Tracheal epithelial cell (primary cell): ENCODE measurements at places on chromosomes 4 and X. TPM values are rescaled to one million over a fixed set of nuclear protein-coding genes. Genes with fewer than 3 reads are reported as not detected.

Gene WDFY3
- total RNA-seq: 53.3 and 58.6 TPM in 2 replicates

Gene SERPINA7
- not detected in 2 replicates for total RNA-seq

Gene CTSO
- total RNA-seq: 2.6 and 5.5 TPM in 2 replicates

Gene PNMA5
- total RNA-seq: not detected in 2 replicates

Gene MGAT4D
- not detected in 2 replicates for total RNA-seq

Gene GPR50
- total RNA-seq: not detected in 2 replicates

Gene SHOX
- under 0.01 TPM in 1 of 2 replicates, not detected in the other for total RNA-seq

Gene ASB9
- 0.64 and 1.2 TPM in 2 replicates for total RNA-seq

Gene GC
- not detected in 2 replicates for total RNA-seq

Gene NAA11
- total RNA-seq: not detected in 2 replicates

Gene KIAA1210
- not detected in 2 replicates for total RNA-seq

Gene RAB41
- not detected in 2 replicates for total RNA-seq

Gene SPANXN3
- total RNA-seq: not detected in 2 replicates

Gene MSMO1
- total RNA-seq: 604 and 692 TPM in 2 replicates

Gene MAGEA1
- not detected in 2 replicates for total RNA-seq

Gene SLC49A3
- total RNA-seq: 0.21 and 0.96 TPM in 2 replicates

Gene PRSS48
- total RNA-seq: not detected in 2 replicates

Gene UGT2A1
- total RNA-seq: not detected in 2 replicates

Gene ERCC6L
- total RNA-seq: under 0.01 and 0.48 TPM in 2 replicates

Gene AMBN
- not detected in 2 replicates for total RNA-seq

Gene POF1B
- total RNA-seq: 4.6 and 4.9 TPM in 2 replicates

Gene MAGEB2
- not detected in 2 replicates for total RNA-seq

Gene OTOP1
- not detected in 2 replicates for total RNA-seq

Gene TBC1D8B
- total RNA-seq: 4.3 and 4.9 TPM in 2 replicates

Gene TCP11X1
- not detected in 2 replicates for total RNA-seq

Gene STBD1
- total RNA-seq: 7.9 and 16.9 TPM in 2 replicates

Gene SGMS2
- total RNA-seq: 204 and 331 TPM in 2 replicates

Gene MRFAP1L1
- 35.9 and 44.3 TPM in 2 replicates for total RNA-seq

Gene NPY2R
- total RNA-seq: not detected in 2 replicates

Gene ZNF157
- total RNA-seq: 0.24 TPM in 1 of 2 replicates, not detected in the other

Gene SRPX
- 1.9 and 21.7 TPM in 2 replicates for total RNA-seq

Gene TLR10
- total RNA-seq: under 0.01 TPM in 1 of 2 replicates, not detected in the other

Gene H2BW2
- not detected in 2 replicates for total RNA-seq

Gene FABP2
- total RNA-seq: not detected in 2 replicates

Gene REPS2
- total RNA-seq: 1.3 and 3.1 TPM in 2 replicates

Gene SLIT2
- total RNA-seq: 0.21 and 0.24 TPM in 2 replicates

Gene KLHL8
- total RNA-seq: 7.5 and 11.3 TPM in 2 replicates

Gene GAGE2A
- not detected in 2 replicates for total RNA-seq

Gene GPRASP2
- 7.2 and 8.0 TPM in 2 replicates for total RNA-seq

Gene SAGE1
- not detected in 2 replicates for total RNA-seq

Gene CSAG1
- not detected in 2 replicates for total RNA-seq

Gene SLAIN2
- 18.6 and 47.1 TPM in 2 replicates for total RNA-seq

Gene EMCN
- total RNA-seq: 0.24 TPM in 1 of 2 replicates, not detected in the other
